ENCODE measurements at places on chromosomes 5 and 9.

DNA sequence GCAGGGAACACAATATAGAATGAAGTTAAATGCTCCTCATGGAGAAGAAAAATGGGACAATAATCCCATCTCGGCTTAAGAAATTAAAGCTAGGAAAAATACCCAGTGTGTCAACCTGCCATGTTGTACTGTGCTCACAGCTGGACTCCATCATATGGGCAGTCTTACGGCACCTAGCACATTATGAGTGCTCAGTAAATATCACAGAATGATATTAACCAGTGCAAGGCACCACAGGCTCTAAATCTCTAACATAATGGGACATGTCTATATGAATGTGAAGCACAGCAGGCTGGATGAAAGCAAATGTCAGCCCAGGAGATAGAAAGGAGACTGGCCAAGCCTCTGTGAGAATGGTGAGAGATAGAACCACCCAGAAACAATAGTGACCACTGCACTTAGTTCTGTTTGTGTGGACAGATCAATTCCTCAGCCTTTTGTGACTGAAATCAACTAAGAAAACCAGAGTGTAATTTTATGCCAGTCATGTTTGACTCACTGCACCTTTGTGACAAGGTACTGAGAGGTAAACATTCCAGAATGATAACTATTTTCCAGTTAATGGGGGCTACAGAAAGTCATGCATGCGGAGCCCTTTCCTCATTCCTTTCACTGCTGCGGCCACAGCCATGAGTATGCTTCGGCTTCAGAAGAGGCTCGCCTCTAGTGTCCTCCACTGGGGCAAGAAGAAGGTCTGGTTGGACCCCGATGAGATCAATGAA, 140.4 kb upstream of the CDH6 start:
- no peak for DNase-seq

GRCh38 chr9:132384376-132384775, 22.3 kb downstream of the TTF1 start:
- peak; percentile 22 for DNase-seq

DNA sequence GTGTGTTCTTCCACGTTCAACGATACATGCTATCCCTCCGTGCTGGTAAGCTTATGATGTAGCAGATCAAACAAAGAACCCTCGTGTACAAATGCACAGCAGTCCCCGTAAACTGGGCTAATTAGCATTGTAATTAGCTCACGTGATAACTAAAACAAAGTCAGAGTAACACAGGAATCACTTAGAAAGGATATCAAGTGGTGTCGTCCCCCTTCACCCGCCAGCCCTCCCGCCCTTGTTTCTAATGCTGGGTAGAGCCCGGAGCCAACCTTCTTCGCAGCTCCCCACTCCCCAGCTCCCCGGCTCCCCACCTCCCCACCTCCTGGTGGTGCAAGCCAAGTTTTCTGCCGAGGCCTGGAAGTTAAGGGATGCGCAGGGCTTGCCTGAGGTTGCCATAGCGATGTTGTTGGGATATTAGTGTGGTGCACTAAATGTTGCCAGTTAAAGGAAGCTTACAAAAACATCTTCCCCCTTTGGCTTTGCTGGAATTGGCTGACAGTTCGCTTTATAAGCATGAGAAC, 357.9 kb upstream of the CCNH start:
- DNase-seq, result no peak

DNA sequence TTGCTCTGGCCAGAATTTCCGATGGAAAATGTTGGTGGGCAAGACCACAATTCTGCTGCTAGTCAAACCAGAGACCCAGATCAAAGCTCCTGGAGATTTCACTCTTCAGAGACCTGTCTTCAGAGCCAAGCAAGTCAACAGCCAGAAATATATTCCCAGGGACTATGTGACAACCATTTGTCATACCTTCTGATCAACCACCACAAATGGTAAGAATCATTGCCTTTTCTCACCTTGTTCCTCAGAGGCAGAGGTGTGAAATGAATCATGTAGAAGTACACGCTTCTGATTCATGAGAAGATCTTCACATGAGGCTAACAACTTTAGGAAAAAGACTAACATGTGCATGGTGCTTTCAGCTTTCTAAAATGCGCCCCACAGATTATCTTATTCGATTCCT, 53.5 kb downstream of the SUSD1 start:
- DNase-seq, result no peak

DNA sequence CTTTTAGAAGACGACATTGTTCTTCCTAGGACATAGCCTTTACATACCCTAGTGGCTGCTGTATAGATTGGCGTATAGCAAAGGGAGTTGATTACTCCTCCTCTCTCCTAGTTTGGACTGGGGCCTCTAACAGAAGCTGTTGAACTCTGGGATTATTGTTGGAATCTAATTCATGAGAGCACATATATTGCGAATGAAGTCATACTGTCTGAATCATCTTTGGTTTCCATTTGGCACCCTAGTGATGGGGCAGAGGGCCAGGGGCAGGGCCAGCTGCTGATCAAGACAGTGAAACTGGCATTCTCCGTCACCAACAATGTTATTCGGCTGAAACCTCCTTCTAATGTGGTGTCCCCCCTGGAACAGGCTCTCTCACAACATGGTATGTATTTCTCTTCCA, 40.3 kb downstream of the NUP188 start:
- DNase-seq, result no peak

GRCh38 chr9:107810461-107810961, 320.9 kb upstream of the KLF4 start:
- no peak for DNase-seq

DNA sequence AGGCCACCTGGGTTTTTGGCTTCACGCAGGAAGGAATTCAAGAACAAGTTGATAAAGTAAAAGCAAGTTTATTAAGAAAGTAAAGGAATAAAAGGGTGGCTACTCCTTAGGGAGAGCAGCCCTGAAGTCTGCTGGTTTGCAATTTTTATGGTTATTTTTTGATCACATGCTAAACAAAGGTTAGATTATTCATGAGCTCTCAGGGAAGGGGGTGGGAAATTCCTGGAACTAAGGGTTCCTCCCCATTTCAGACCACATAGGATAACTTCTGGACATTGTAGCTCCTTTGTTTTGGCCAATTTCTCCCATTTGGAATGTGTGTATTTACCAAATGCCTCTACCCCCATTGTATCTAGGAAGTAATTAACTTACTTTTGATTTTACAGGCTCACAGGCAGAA, 63.9 kb upstream of the SYK start:
- DNase-seq, result no peak

DNA sequence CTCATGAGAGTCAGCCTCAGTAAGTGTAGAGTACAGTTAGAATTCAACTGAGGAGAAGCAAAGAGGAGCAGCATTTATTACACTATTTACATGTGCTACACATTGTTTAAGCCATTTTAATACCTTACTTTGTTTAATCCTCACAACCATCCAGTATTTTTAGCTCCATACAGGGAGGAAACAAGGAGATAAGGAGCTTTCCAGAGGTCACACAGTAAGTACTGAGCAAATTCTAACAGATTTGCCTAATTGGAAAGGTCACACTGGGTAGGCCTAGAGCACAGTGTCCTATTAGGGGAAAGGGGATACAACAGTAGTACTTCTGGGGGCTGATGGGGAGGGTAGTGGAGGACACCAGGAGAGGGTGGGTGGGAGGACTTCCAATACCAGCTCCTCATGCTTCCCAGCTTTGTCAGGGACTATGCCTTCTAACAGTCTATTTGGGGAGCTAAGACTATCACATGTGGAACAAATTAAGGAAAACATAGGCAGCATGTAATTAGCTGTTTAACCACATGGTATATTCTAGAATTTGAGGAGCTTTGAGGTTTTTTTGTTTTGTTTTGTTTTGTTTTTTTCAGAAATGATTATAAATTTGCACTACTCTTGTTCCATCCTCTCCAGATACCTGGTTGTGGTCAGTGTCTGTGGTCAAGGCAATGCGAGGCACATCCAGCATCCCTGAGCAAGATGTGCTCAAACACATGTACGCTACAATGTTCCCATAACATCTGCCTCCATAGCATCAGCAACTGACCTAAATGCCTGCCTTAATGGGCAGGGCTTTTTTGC, 96.0 kb upstream of the SLC12A2 start:
- no peak for DNase-seq

- no peak for DNase-seq
Observed at GRCh38 chr5:93580927-93581445, at the start of gene NR2F1-AS1. TSS of gene NR2F1-AS1 (minus strand) at chr5:93581219.

DNA sequence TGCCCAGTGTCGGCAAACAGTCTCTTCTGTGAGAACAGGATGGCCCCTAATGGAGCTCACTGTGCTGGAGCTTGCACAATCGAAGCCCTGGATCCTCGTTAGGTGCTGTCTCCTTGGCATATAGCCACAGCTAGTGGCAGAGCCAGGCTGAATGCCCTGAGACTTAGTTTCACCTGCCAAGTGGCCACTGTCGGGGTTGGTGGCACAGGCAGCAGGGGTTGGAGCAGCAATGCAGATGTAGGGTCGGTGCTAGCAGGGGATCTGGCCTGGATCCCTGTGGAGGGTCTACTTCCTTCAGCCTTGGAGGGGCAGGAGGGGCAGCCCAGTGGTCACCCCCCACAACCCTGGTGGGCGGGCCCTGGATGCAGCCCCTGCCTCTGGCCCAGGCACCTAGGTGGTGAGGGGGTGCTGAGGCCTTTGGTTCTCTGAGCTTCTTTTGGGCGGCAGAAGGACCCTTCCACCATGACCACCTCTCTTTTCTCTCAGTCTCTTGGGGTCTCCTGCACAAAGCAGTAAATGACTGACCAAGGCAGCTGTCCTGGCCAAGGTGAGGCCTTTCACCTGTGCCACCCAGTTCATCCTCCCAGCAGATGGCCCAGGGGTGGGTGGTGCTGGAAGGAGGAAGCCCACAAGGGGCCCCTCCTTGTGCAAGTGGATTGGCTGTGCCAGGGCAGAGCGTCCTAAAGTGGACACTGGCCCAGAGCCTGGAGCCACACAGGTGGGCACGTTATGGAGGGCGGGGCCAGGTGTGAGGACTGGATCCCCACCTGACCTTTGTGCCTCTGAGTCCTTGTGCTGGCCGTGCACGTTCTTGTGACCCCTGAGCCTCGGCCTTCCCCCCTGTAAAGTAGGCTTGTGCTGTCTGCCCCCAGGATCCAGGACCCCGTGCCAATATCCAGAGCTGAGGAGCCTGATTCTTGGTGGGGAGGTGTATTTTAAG, 44.8 kb downstream of the PHF2 start:
- DNase-seq, result no peak

GRCh38 chr9:69811351-69811868, 9.2 kb upstream of the CFAP95 start:
- no peak for DNase-seq

DNA sequence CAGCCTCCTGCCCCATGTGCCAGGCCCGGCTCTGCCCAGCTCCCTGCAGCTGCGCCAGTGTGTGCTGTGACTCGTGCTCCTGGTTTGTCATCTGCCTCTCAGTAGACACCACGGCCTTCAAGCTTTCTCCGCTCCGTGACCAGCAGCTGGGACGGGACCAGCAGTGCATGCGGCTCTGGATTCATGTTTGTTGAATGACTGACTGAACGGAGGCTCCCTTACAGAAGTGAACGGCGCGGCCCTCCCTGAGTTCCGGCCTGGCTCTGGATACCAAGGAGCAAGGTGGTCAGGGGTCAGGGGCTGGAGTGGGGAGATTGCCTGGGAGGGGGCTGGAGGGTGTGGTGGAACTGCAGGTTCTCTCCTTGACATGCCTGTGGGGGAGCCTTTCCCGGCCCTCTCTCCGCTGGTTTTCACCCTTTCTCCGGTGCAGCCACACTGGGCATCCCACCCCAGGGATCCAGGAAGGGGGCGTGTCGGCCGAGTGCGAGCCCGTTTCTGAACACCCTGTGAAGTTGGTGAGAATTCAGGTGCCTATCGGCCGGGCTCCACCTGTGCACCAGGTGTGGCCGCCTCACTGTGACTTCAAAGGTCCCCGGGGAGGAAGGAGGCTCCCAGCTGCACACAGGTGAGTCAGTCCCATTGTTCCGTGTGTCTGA, 11.1 kb upstream of the CEP72 start:
- DNase-seq, result no peak

DNA sequence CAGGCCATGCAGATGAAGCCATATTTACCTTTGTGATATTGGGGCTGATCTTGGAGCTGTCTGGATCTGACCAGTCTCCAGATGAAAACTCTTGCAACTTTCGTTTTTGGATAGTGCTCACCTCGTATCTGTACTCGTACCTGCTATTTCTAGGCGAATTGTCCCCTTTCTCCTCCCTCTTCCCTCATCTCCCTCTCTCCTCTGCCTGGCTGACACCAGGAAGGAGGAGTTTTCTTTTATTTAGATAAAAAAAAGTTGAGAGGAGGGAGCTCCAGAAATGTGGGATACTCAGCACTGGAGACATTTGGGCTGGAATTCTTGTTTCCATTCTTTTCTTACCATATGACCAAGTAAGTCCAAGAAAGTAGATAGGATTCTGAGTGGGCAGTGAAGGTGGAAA, 54.6 kb upstream of the ABL1 start:
- DNase-seq, result no peak

DNA sequence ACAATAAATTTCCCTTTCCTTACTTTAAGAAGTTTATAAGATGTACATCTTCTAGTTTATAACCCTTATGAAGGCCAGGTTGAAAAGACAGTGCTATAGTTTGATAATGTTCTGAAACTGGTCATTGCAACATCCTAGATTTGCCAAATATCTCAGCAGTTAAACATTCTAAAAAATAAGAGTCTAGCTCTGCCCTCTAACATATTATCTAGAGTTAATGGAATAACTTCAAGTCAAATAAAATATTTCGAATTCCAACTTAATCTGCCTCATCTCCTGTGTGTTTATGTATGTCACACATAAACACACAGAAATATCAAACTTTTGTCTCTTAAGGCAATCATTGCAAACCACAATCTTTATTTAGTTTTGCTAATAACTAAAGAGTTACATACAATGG, 796.6 kb downstream of the TLE1 start:
- DNase-seq, result no peak

GRCh38 chr5:103800741-103801495, 238.3 kb upstream of the NUDT12 start:
- no peak for DNase-seq

- DNase-seq, result no peak
Observed at GRCh38 chr5:65970481-65971367, 44.3 kb downstream of the ERBIN start.

GRCh38 chr5:149435015-149435376, 55.9 kb upstream of the IL17B start:
- no peak for DNase-seq

GRCh38 chr9:16125629-16126028, 572.8 kb downstream of the CCDC171 start:
- no peak for DNase-seq

DNA sequence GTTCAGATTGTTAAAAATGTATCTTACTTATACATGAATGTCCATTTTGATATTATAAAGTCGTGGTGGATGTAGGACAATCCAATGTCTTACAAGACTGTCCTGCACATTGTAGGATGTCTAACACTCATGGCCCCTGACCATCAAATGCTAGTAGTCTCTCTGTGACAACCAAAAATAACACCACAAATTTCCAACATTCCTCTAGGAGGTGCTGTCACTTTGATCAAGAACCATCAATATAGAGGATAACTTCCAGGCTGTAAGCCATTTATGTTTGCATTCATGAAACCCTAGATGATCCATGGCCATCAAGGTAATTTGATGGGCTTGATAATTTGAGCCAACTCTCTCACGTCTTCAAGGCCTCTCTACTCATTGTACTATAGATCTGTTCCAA, 20.5 kb upstream of the ZFR start:
- DNase-seq, result no peak
